ENCODE measurements at places on chromosomes 11 and 22. TPM values are rescaled to one million over a fixed set of nuclear protein-coding genes. Genes with fewer than 3 reads are reported as not detected.

ANO3 gene
- not detected for total RNA-seq

DNA sequence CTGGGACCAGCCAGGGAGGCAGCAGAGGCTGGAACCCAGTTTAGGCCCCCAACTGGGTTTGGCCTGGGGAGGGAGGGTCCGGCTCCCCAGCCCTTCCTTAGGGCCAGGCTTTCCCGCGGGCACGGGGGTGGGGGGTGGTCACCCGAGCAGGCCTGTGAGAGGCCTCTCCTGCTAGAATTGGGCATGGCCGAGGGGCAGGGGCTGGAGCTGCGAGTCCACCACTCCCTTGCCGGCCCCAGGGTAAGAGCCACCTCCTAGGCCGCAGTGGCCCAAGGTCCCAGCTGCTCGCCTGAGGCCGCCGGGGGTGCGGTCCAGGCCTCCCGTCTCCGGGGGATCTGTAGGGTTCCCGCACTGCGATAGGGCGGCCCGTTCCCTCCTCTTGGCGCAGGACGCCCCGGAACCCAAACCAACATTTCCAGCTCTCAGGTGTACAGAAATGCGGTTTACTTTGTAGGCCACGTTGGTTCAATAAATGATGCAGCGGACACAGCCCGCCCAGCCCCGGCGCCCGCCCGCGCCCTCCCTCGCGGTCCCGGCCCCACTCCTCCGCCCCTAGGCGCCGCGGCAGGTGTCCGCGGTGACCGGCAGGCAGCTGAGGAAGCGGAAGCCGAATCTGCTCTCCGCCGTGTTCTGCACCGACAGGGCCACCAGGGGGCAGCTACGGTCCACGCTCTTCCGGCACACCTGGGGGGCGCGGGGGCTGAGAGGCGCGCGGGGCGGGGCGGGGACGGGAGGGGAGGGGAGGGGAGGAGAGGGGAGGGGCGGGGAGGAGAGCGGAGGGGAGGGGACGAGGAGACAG is 5.9 kb downstream of the LMNTD2 start:
- H3K36me3 ChIP-seq: no peaks in the 10 kb centered on the region
- H3K27me3 ChIP-seq: peaks cover 15% of the 10 kb centered on the region
- H3K27ac ChIP-seq: no peak overlapping the region
- H3K4me1 ChIP-seq: no peaks in the 10 kb centered on the region
- peak overlapping the region; percentile 51 for H3K4me3 ChIP-seq
- peak; percentile 93 for DNase-seq

DNA sequence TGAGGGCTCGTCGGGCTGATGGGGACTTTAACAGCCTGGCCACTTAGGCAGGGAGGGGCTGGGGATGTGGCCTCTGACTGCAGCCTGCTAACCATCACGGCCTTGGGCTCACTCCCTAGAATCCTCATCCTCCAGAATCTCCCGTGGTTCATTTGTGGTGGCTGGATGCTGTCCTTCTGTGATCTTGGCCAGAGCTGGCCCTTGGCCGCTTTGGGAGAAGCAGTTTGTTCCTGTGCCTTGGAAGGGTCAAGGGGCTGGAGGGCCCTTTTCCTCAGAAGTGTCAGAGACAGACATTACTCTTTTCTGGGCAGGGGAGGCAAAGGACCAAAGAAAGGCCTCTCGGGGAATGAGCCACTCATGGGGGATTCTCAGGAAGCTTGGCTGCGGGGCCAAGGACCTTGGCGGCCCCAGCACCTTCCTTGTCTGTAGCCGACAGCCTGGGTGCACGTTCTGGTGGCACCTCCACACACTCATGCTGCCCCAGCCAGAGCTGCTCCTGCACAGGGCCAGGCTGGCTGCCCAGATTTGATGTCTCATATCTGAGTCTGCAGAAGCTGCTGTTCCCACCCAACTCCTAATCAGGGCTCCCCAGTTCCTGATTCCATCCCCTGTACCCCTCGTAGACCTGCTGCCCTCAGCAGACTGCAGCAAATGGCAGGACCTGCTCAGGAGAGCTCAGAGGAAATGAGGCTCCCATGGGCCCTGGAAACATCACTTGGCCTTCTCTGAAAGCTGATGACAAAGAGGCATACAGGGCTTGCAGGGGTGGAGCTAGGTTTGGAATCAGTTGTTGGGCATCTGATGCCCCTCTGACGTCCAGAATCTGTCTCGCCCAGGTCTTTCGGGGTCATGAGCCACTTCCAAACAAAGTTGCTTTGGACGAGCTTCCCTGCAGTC is 107.7 kb downstream of the CTTN start:
- H3K4me1 ChIP-seq: no peaks in the 10 kb centered on the region
- no peaks in the 10 kb centered on the region for H3K27me3 ChIP-seq
- DNase-seq: no peak
- H3K36me3 ChIP-seq: no peaks in the 10 kb centered on the region
- no peak overlapping the region for H3K27ac ChIP-seq

DNA sequence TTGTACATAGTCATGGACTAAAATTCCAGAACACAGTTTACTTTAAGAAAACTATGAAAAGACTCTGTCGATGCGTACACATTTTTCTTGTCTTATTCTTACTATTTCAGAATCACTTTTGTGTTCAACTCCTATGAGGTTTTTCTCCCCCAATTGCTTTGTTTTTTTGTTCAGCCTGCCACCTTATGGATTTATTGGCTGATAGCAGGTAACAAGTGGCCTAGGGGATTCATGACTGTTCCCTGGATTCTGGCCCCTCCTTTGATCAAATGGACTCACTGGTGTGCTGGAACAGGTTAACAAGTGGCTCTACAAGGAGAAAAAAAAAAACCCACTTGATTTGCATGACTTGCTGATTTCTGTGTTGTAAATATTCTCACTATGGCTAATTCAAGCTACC is 10.6 kb downstream of the MMP20 start:
- no peaks in the 10 kb centered on the region for H3K36me3 ChIP-seq
- no peak overlapping the region for H3K4me3 ChIP-seq
- H3K4me1 ChIP-seq: peaks cover 15% of the 10 kb centered on the region

DNA sequence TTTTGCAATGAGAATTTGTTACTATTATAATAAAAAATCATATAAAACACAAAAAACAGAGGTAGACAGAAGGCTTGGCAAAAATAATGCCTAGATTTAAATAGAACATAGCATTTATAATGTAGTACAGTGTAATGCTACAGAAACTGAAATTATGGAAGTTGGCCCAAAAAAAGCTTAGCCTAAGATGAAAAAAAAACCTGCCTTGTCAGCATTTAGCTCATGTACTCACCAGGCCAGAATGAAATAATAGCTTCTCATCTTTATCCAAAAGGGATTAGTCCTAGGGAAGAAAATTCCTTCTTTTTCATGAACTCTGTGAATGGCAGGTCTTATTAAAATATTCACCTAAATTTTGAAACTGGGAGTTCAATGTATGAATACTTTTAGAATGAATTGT is 951.1 kb downstream of the LRRC4C start:
- no peaks in the 10 kb centered on the region for H3K27me3 ChIP-seq
- H3K36me3 ChIP-seq: no peaks in the 10 kb centered on the region
- no peaks in the 10 kb centered on the region for H3K4me1 ChIP-seq
- H3K4me3 ChIP-seq: no peak overlapping the region
- H3K27ac ChIP-seq: no peak overlapping the region

All from activated CD4-positive, alpha-beta T cell treated with anti-CD3 and anti-CD28 coated beads, Interleukin-2, amount 10 ng/mL, durations not matched to agents 24 days and 14 days (primary cell).